T47D (cell line): ENCODE measurements at places on chromosomes 5 and 9.

- DNase-seq, result no peak
Measured at GRCh38 chr5:74126294-74126693, 500.3 kb downstream of the ARHGEF28 start.

GRCh38 chr9:123321616-123322272 lies 34.3 kb upstream of the CRB2 start:
- DNase-seq, result no peak

- DNase-seq, result no peak
Measured at GRCh38 chr5:174414315-174414710, 310.1 kb upstream of the MSX2 start.

DNA sequence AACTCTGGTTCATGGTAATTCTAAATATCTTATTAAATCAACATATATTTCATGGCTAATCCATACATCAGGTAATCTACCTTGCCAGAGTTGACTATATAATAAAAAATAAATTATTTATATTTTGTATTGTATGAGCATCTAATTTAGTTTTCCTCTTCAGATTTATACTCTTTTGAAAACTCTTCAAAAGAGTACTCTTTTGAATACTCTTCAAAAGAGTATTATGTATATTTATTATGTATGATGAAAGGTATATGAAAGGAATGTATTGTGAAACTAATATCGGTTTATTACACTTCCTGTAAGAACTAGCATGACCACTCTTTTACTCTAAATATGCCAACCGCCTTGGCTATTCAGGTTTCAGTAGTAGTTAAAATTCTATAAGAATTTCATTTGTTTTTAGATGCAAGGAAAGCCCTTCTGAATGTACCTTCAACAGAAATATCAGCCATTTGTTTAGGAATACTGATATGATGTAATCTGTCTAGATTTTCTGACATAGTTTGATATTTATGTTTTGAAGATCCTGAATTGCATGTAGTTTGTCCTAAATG lies 178.7 kb downstream of the WDR70 start:
- no peak for DNase-seq
